GM04503 (cell line): ENCODE measurements at places on chromosomes 1 and 21.

- DNase-seq = no peak
Measured at GRCh38 chr21:30733026-30733425, 14.0 kb downstream of the KRTAP21-2 start.

DNA sequence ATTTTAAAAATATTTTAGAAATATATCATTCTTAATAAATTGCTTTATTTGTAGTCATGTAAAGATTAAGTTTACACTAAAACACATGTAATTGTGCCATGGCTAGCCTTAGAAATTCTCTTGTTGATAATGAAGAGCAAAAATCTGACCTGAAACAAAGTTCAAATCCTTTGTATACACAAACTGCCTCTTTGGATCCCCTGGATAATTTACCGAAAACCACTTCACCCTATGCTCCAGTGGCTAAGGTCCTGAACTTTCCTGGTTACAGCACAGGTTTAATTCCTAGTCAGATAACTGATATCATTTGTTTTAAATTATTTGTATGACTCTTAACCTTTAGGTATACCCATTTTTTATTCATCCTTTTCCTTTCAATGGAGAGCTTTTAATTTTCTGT is 1093.2 kb upstream of the ADGRL4 start:
- no peak for DNase-seq

GRCh38 chr1:9294910-9295636 is 2.4 kb downstream of the SPSB1 start:
- peak; percentile 55 for DNase-seq

GRCh38 chr1:19028110-19028509 is 71.6 kb upstream of the IFFO2 start:
- no peak for DNase-seq

- DNase-seq = no peak
Measured at GRCh38 chr1:210568631-210569030, 239.9 kb downstream of the HHAT start.

DNA sequence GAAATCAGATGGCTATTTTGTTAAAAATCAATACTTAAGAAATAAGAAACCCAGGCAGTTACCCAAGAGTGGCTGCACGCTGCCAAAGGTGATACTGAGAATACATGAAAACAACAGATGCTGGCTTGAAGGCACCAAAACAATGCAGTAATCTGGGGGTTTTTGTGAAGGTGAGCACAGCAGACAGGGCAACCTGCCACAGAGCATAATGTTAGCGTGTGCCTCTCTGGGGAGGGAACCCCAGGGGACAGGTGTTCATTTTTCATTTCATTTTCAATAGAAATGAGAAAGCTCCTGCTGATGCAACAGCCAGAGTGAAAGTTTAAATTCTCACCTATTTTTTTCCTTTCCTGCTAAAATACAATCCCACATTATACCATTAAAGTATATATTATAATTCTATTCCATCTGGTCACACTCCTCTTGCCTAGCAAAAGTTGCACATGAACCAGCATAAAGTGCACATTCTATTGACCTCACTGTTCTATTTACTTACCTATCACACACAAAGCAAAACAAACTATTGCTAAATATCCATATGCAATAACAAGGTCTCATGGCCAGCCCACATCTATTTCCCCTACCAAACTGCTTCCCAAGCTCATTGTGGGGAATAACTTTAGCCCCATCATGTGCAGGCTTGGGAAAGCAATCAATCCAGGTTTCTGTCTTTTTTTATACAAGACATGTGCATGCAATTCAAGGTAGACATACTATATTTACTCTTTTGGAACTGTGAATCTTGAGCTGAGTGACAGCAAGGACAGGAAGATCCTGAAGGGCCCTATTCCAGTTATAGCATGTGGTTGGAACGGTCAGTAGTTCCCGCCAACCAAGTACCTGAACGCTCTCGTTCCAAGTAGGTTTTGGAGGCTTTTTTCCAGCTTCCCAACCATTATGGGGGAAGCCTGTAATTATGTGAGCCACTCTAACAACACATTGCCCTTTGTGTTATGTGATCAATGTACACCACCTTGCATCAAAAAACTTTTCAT is 173.6 kb downstream of the RERE start:
- DNase-seq = no peak
